A549 treated with ZK216348 at 1 μM for 4 hours (cell line): ENCODE measurements at places on chromosomes 7 and 10. TPM values are rescaled to one million over a fixed set of nuclear protein-coding genes. Genes with fewer than 3 reads are reported as not detected.

Gene CDK1
- 55.6 to 101 TPM (median 90.3 TPM) in 5 replicates for total RNA-seq

Gene LRRC4
- total RNA-seq, result not detected in 5 replicates

Gene PARD3
- total RNA-seq, result 62.4 to 85.0 TPM (median 68.7 TPM) in 5 replicates

Gene GFRA1
- total RNA-seq, result 7.1 to 11.1 TPM (median 10.0 TPM) in 5 replicates

Gene SPDYE8
- total RNA-seq, result not detected in 5 replicates

Gene GPR26
- not detected in 5 replicates for total RNA-seq

Gene PPP1R17
- not detected in 5 replicates for total RNA-seq

Gene GJC3
- total RNA-seq, result not detected in 5 replicates

Gene LHFPL3
- not detected in 5 replicates for total RNA-seq

Gene MOGAT3
- not detected in 5 replicates for total RNA-seq

Gene CYP26C1
- not detected in 5 replicates for total RNA-seq

Gene WNT16
- 0.07 to 0.19 TPM (median 0.13 TPM) in 4 of 5 replicates, not detected in the other for total RNA-seq

Gene FAM25G
- total RNA-seq, result 3.8 TPM in 1 of 5 replicates, not detected in the others

Gene MTURN
- 3.8 to 6.9 TPM (median 5.9 TPM) in 5 replicates for total RNA-seq

Gene FAM237B
- not detected in 5 replicates for total RNA-seq

Gene SEMA3A
- 3.7 to 6.6 TPM (median 4.8 TPM) in 5 replicates for total RNA-seq

Gene TMEM225B
- total RNA-seq, result 0.75 to 1.4 TPM (median 0.92 TPM) in 5 replicates

Gene TRPV5
- total RNA-seq, result not detected in 5 replicates

Gene EBLN1
- total RNA-seq, result not detected in 5 replicates

Gene TRIL
- total RNA-seq, result not detected in 5 replicates

Gene ENTPD1
- 0.05 to 0.17 TPM in 2 of 5 replicates, not detected in the others for total RNA-seq

Gene ATRNL1
- 0.09 to 0.48 TPM (median 0.19 TPM) in 5 replicates for total RNA-seq
